ENCODE measurements at places on chromosomes 11 and 22. TPM values are rescaled to one million over a fixed set of nuclear protein-coding genes. Genes with fewer than 3 reads are reported as not detected.

DNA sequence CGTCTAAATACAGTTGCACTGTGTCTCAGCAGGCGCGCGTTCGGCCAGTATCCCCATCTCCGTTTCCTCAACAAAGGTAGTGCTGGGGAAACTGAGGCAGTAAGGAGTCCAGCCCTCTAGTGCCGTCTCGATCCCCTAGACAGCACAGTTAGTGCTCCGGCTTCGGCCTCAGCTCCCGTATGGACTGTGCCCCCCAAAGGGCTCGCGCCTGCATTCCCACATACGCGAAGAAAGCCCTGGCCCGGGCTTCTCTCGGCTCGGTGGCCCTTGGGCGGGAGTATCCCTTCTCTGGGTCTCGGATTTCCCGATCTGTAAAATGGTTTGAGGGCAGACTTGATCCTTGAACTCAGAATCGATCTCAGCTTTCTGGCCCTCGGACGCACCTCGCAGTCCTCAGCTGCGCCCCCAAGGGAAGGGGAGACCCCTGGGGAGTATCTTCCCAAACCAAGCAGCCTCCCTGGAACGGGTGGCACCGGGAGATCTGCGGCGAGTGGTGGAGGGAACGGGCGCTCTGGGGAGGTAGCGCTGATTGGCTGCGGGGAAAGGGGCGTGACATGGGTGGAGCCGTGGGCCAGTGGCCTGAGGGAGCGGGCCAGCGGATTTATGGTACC, 759 bp upstream of the PEX16 start:
- DNase-seq = peak; percentile 88

GRCh38 chr11:75133976-75134375, 16.9 kb upstream of the SLCO2B1 start:
- no peak for DNase-seq

GRCh38 chr22:24580276-24580675, 12.6 kb downstream of the LRRC75B start:
- DNase-seq = no peak

- no peak for DNase-seq
Measured at GRCh38 chr11:19644316-19644715, 68.3 kb upstream of the NAV2 start.

- no peak for DNase-seq
Measured at GRCh38 chr11:21121991-21122390, 452.6 kb downstream of the NELL1 start.

GRCh38 chr11:110065189-110065588, 28.0 kb upstream of the ZC3H12C start:
- no peak for DNase-seq

DNA sequence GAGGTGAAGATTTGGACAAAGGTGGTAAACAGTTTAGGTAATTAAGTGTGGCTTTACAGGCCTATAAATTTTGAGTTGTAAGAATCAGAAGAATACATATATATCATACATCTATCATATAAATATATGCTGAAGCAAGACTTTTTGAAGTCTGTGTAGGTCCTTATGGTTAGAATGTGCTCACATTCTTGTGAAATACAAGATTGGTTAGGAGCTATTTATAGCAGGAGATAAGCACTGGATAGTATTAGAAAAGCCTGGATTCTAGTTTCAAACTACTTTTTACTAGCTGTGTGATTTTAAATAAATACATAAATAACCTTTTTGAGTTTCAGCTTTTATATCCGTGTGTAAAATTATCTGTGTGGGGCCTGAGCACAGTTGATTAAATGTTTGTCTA, 42.3 kb downstream of the ANKRD42 start:
- DNase-seq = no peak

DNA sequence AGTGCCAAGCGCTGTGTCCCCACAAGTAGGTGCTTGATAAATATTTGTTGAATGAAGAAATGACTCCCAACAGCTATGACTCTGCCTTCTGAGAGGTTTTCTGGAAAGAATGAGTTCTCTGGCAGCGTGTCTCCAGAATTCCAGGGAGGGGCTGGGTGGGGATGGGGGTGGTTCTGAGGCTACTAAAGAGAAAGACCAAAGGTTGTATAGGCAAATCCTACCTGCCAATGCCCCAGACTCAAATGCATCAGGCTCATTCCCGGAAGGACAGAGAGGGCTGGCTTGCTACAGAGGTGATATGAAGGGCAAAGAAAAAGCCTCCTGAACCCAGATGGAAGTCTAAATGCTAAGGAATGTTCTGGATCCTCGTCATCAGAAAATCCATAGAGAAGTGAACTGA, 1.9 kb downstream of the DUSP18 start:
- DNase-seq = no peak

DNA sequence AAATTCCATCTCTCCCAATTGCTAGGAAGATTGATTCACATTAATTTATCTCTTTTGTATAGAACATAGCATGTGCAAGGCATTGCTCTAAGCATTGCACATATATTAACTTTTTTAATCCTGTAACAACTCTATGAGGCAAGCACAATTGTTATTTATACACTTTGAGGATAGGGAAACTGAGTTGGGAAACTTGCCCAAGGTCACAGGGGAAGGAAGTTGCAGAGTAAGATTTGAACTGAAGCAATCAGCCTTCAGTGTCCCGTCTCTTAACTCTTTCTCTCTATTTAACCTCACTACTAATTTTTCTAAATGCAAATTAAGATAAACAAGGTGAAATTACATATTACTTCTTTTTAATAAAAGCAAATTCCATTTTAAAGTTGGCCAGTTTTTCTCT, 22.2 kb downstream of the OR56B4 start:
- no peak for DNase-seq

DNA sequence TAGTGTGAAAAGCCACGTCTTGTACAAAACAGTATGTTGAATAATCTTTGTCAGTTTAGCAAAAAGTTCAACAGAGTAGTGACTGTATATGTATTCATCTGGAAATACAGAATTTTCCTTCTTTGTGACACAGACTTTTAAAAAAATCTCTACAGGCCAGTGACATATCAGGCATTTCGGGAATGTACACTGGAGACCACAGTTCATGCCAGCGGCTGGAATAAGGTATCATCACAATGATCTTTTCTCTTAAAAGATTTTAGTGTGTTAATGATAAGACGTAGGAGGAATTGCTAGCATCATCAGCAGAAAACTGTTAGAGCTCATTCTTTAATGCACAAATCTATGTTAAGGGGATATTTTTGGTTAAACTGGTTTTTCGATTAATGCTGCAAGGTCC, 57.4 kb downstream of the BCL2L13 start:
- DNase-seq = no peak

DNA sequence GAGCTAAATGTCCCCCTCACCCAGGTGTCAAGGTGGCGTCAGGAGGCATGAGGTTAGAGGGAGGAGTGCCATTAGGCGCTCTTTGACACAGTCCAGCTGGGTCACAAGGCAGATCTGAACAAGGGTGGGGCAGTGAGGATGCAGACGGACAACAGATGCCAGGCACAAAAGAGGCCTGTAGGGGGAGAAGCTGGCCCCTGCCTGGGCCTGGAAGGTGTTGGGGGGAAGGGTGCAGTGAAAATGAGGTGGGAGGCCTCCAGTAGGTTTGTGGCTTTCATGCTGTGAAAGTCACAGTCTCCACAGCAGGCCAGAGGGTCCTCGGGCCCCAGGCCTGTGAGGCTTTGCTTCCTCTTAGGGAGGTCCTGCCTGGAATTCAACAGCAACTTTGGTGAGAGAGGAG, 85.0 kb upstream of the PLET1 start:
- DNase-seq = peak; percentile 20

DNA sequence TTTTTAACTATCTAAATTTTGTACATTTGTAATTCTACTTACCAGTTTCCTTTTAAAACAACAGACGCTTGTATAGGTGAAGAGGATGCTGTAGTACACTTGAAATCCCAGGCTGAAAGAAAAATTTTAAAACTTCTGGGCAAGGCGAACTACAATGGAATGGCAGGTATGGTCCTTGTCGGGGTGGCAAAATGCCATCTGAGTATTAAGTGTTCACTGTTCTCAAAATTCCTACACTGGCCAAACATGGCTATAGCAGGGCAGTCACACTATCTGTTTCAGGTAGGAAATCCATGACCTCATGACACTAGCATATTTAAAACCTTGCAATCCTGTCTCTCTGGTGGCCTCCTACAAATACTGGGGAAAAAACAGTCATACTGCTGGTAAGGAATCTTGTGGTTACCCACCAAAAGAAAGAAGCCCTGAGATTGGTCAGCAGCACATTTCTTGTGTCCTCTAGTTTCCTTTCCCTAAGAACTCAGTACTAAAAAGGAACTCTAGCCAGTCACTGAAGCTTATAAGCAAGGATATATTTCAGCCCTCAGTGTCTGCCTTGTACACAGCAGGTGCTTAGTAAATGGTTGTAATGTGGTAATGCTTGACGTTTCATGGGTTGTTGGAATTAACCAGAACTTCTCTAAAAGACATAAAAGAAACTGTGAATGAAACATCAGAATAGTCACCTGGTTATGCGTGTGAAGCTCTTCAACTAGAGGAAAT, 5.2 kb upstream of the ZC3H12C start:
- no peak for DNase-seq

DNA sequence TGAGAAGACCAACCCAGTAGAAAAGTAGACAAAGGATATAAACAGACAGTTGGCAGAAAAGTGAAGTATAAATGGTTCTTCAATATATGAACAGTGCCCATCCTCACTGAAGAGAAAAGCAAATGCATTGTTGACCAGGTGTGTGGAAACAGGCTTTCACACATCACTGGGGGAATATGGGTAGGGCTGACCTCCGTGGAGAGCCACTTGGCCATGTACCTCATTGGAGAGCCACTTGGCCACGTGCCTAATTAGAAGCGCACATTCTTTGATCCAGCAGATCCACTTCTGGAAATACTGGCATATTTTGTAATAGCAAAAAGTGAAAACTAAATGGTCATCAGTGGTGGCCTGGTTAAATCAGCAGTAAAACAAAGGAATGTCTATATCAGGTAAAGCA, 43.2 kb downstream of the PPP6R3 start:
- no peak for DNase-seq

DNA sequence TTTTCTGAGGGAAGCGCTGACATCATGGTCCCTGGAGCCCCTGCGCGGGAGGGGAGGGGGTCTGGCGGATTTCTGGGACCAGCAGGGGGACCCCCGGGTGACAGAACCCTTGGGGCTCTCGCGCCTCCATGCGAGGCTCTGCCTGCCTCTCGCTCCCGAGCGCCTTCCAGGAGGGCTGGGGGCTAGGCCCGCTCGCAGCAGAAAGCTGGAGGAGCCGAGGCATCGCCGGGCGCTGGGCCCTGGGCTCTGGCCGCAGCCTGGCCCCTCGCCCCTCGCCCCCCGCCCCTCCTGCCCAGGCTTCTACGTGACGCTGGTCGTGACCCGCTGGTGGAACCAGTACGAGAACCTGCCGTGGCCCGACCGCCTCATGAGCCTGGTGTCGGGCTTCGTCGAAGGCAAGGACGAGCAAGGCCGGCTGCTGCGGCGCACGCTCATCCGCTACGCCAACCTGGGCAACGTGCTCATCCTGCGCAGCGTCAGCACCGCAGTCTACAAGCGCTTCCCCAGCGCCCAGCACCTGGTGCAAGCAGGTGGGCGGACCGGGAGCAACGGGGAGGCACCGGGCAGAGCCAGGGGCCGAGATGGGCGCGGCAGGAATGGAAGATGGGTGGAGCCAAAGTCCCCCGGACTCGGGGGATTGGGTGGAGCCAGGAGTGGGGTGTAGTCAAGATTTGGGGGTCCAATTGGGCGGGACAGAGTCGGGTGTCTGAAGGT, 5.4 kb downstream of the BEST1 start:
- DNase-seq = no peak

GRCh38 chr11:7347611-7348431, 96.1 kb downstream of the SYT9 start:
- DNase-seq = no peak

- no peak for DNase-seq
Measured at GRCh38 chr11:128269466-128269865, 317.9 kb downstream of the ETS1 start.

DNA sequence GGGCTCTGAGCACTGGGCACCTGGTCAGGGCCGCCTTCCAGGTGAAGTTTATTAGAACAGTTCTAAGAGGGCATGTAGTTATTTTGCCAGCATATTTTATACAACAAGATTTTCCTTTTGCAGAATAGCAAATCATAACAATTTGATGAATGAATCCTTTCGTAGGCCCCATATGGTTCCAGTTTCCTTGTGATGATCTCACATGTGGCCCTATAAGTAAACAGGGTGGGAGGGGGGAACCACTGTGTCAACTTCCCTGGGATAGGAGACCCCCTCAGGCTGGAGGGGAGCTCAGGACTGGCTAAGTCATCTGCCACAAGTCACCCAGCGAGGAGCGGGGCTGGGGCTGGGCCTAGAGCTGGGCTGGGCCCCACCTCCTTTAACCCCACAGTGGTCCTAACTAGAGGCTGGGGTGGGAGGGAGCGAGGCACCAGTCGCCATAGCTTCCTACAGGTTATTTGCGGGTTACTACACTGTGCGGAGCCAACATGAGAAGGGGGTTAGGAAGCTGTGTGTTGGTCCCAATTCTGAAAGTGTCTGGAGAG, 4.2 kb downstream of the FBLN1 start:
- no peak for DNase-seq

DNA sequence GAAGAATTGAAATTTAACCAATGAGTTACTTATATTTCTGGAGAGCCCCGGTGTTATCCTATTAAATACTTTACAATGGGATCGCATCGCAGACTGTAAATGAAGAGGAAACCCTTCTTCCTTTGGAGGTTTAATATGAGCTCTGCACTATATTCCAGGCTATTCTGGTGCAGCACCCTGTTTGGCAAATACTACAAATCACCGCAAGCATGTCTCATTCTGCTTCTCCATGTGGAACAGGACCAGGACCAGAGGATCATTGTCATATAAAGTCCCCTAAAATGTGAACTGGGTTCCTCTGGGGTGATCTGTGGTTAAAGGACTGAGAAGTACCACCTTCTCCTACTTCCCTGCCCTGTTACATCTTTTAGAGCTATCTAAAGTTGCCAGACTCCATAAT, 703.7 kb downstream of the DLG2 start:
- no peak for DNase-seq

The OSBPL5 gene
- total RNA-seq = 4.9 TPM

The ARL14EP gene
- total RNA-seq = 24.5 TPM

The MUC5AC gene
- total RNA-seq = 0.25 TPM

The CNTF gene
- total RNA-seq = 3.3 TPM

The ZNRF3 gene
- total RNA-seq = 37.9 TPM

The SHANK2 gene
- 177 TPM for total RNA-seq

The RAG1 gene
- 0.23 TPM for total RNA-seq

The MAJIN gene
- total RNA-seq = not detected

The KCNK7 gene
- total RNA-seq = 0.49 TPM

The AGBL2 gene
- total RNA-seq = 2.9 TPM

The OR51I1 gene
- not detected for total RNA-seq

The RBX1 gene
- total RNA-seq = 70.0 TPM

All from Caco-2 (cell line).